ENCODE measurements at places on chromosomes 3 and 15. TPM values are rescaled to one million over a fixed set of nuclear protein-coding genes. Genes with fewer than 3 reads are reported as not detected.

NRROS gene
- total RNA-seq, result 1.6 TPM

GRK7 gene
- not detected for total RNA-seq

FANCD2OS gene
- total RNA-seq, result not detected

SLC22A14 gene
- total RNA-seq, result 0.12 TPM

ZCWPW2 gene
- 0.70 TPM for total RNA-seq

ERICH6 gene
- 0.18 TPM for total RNA-seq

PCYT1A gene
- 66.5 TPM for total RNA-seq

TMEM212 gene
- not detected for total RNA-seq

TERC gene
- 7.1 TPM for total RNA-seq

THRB gene
- 0.57 TPM for total RNA-seq

CNTN3 gene
- 0.18 TPM for total RNA-seq

DNAH1 gene
- 3.2 TPM for total RNA-seq

CYP11A1 gene
- 5.4 TPM for total RNA-seq

CALML4 gene
- 1.2 TPM for total RNA-seq

EXD1 gene
- not detected for total RNA-seq

LRRC31 gene
- total RNA-seq, result not detected

Data from cardiac muscle cell (in vitro differentiated cells and primary cell).